ENCODE measurements at places on chromosomes 2 and 18.

DNA sequence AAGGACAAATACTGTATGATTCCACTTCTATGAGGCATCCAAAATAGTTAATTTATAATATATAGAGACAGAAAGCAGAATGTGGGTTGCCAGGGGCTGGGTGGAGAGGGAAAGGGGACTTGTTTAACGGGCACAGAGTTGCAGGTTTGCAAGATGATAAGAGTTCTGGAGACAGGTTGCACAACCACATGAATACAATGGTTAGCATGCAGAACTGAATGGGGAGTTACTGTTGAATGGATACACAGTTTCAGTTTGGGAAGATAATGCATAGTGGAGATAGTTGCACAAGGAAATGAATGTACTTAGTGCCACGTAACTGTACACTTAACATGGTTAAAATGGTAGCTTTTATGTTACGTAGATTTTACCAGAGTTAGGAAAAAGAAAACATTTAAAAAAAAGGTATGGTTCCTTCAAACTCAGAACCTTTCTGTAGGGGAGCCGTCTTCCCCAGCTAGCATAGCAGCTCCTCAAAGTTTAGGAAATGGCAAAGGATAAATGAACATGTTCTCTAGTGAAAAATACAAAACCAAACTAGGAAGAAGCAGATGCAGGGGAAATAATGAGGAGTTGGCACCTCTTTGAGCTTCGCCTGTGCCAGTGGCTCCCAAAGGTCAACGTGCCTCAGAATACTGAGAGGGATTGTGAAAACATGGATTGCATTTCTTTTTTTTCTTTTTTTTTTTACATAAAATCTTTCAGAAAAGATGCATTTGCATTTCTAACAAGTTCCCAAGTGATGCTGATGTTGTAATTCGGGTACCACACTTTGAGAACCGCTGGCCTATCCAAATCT is 95.2 kb downstream of the ZCCHC2 start:
- no peak for DNase-seq

DNA sequence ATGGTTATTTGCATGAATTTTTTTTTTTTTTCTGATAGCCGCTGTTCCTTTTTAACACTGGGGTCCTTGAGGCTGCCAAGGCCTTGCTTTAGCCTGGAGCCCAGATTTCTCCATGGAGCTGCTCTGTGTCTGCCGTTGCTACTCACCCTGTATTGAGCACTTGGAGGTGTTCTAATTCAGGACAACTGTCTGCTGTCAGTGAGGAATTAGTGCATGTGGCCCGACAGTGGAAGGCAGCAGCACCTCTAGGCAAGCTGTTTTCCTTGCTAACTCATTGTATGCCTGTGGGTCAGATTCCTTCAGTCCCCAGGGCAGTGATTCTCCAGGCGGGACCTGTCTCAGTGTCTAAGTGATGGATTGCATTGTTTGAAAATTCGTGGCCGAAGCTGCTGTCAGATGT is 147.7 kb upstream of the DPP10 start:
- no peak for DNase-seq

GRCh38 chr2:19349911-19350677 is 8.3 kb downstream of the OSR1 start:
- DNase-seq: no peak

- peak; percentile 84 for DNase-seq
Observed at GRCh38 chr2:100924520-100925451, 77.3 kb upstream of the RPL31 start.

DNA sequence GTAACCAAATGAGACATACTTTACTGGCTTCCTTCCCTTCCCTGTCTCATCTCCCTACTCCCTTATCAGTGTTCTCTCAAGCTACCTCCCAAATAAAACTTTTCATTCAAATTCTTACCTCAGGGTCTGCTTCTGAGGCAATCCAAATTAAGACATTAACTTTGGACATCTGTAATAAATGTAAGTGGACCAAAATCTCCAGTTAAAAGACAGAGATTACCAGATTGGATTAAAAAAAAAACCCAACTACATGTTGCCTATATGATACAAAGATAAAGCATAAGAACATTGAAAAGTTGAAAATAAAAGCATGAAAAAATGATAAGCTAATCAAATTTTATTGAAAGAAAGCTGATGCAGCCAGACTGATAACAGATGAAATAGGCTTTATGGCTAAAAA is 58.8 kb upstream of the ST3GAL5 start:
- no peak for DNase-seq

DNA sequence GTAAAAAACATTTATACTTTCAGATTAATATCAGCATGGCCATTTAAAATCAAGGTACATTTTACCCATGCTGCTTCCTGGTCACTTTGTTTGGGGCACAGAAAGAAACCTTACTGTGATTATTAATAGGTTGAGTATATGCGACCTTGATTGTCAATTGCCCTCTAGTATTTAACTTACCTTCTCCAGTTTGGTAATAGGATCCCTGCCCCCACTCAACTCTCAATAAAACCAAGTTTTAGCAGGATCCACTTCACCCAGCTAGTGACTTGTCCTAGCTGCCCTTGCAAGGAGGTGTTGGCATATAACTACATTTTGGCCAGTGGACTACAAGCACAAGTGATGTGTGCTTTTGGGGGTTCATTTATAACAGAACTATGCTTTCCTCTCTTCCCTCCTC is 34.3 kb downstream of the FANCL start:
- DNase-seq: no peak

DNA sequence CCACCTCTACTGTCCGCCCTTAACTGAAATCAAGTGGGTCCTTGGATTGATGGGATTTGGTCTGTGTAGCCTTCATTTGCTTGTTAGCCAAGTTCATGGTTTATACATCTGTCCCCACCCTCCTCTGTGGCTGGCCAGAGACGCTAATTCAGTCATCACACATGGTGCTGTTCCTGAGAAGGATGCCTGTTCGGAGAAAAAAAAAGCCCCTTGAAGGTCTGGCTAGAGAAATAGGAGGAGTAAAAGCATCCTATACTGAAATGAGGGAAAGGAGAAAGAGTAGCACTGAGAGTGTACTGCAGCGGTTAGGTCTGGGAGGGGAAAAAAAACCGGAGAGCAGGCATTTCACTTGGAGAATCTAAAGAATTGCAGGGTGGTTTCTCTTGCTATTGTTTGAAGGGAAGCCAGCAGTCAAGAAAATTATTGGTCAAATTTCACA is 180.6 kb upstream of the EPAS1 start:
- DNase-seq: peak; percentile 72

DNA sequence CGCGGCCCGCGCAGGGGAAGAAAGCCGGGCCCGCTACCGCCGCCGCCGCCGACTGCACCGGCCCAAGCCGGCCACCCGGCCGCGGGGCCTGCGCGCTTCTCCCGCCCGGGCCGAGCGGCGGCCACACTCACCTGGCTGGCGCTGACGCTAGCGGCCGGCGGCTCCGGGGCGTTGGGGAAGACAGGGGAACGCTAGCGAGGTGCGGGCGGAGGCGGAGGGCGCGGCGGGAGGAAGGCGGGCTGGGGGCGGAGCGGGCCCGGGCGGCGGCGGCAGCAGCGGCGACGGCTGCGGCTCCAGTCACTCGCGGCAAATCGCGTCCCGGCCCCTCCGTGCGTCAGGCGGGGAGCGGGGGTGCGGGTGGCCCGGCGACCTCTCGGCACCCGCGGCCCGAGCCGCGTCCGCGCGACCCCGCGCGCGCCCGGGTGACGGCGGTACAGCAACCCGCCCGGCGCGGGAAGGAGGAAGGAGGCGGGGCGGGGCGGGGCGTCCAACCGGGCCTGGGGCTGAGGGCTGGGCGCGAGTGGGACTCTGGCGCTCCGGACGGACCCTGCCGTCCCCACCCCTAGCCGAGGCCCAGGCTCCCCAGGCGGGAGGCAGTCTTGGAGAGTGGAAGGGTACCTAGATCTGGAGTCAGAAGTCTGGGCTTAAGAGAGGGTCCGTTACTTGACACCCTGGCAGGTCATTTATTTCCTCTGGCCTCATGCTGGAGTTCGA is at the start of gene SESTD1:
SESTD1 (minus strand) TSS at position 465 of the 714 bp plus-strand sequence. CDS start 72,991 bp downstream, outside the sequence.
- peak; percentile 38 for DNase-seq

GRCh38 chr2:41647468-41648050 is 400.3 kb upstream of the PKDCC start:
- DNase-seq: peak; percentile 6

DNA sequence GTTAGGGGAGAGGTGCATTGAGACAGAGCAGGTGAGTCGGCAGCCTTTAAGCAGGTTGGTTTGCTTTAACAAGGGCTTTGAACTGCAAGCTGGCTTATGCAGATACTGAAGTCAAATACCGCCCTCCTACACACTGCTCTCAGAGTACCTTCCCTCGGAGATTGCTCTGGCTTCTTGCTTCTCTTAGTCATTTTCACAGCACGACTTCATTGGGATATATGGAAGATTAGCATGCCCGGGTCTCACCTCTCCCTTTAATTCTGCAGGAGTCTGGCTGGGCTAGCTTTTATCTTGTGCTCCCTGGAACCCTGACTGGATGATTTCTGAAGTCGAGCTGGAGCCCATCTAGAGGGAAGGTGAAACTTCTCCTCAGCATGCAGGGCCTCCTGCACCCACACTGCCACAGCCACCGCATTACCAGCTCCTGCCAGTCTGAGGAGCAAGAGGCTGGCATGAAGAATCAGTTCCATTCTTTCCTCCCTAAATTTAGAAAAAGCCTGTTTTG is 395.5 kb upstream of the HNRNPA3 start:
- peak; percentile 7 for DNase-seq

DNA sequence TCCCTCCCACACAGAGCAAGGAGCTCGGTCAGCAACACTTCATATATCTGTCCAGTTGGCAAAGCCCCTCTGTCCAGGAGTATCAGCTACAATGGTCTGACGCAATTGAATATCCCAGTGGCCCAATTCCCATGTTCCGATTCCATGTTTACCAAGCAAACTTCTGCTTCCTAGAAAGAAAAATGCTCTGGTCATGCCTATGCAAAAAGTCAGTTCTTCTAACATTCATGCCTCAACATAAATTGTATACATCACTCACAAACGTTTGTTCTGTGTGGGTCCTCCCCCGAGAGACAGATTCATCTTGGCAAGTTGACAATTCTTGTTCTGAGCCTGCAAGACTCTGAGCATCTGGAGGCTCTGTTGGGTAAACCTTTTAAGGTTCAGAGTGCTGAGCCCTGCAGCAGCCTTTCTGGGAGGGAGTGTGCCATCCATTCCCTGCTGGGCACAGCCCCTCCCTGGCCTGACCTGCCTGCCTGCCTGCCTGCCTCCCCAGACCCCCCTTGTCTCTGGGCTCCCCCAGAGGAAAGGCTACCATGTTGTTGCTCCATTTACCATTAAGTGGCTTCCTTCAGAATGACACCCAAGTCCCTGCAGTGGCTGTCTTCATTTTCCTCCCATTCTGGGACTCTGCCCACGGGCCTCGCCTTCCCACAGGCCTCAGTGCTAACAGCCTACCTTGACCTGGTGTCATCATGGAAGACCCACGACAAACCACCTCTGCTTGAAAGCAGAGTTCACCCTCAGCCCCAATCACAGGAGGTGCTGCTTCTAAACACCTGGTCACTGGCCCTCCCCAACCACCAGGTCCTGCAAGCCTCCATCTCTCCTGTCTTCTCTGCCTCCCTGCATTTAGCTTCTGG is 37.6 kb upstream of the TAF1B start:
- peak; percentile 61 for DNase-seq

DNA sequence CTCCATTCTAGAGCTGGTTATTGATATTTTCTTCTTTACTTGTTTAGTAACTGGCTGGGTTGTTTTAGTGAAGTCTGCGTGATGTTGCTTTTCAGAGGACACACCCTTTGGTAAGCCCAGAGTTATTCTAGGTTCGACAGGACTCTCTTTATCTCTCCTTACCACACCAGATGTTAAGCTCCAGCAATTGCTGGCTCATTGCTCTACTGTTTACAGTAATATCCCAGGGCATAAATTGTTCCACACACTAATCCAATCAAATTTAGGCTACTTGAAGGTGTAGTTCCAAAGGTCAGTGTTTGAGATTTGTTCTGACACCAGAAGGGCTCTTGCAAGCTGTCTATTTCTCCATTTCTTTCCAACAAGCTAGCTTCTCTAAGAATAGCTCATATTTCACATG is 506.6 kb downstream of the NR4A2 start:
- no peak for DNase-seq

- no peak for DNase-seq
Observed at GRCh38 chr2:105873281-105873680, 128.6 kb downstream of the NCK2 start.

- DNase-seq: no peak
Observed at GRCh38 chr2:173164396-173164795, 88.8 kb downstream of the MAP3K20 start.

- peak; percentile 67 for DNase-seq
Observed at GRCh38 chr18:6960656-6961055, 156.9 kb downstream of the LAMA1 start.

- no peak for DNase-seq
Observed at GRCh38 chr2:225293638-225294037, 105.9 kb upstream of the NYAP2 start.

GRCh38 chr2:25587361-25587760 is 86.0 kb downstream of the DTNB start:
- DNase-seq: peak; percentile 49

DNA sequence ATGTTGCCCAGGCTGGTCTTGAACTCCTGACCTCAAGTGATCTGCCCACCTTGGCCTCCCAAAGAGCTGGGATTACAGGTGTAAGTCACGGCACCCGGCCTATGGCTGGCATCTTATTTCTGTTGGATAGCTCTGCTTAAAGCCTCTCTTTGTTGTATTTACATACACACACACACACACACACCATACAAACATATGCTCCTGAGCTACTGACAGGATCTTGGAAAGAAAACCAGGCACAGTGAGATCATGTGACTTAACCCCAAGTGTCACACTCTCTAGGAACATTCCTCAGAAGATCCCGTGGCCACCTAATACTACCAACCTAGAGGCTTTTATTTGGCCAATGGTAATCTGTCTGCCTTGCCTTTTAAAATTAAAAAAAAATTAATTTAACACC is 85.1 kb upstream of the HAAO start:
- DNase-seq: no peak

DNA sequence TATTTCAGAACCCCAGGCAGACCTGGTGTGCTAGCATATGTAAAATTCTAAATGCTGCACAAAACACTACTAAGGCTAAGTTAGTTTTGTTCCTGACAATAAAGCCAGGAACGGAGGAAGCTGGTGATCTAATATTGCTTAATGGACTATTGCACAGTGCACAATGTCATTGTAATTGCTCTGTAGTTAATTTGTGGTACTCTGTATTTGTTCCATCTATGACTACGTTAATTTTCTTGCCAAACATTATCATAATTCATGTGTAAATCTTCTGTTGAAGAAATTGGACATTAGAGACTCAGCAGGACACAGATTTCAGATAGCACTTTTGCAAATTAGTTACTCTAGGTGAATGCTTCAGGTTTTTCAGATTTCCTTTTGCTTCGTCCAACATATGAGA is 232.3 kb downstream of the RIT2 start:
- no peak for DNase-seq

DNA sequence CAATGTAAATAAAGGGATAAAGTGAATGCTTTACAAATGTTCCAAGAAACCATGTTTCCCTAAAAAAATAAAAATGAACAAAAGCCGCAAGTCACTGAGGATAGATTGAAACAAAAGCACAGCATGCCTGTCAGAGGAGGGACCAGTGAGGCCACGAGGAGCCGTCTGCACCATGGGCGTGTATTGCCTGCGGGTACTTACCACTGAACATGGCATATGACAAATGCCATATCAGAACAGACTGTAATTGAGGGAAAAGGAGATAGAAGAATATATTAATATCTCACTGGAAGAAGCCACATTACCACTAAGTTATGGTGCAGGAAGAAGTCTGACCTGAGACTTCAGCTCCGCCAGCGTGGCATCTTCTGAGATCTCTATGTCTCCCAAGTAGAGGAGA is 75.8 kb downstream of the USP40 start:
- DNase-seq: no peak

- peak; percentile 31 for DNase-seq
Observed at GRCh38 chr2:38293152-38293865, 83.8 kb downstream of the ATL2 start.

- DNase-seq: no peak
Observed at GRCh38 chr2:28408764-28409599, 16.3 kb downstream of the FOSL2 start.

GRCh38 chr2:44120428-44120827 is 48.2 kb upstream of the PPM1B start:
- DNase-seq: peak; percentile 89

Data from fibroblast of upper back skin (primary cell).